ENCODE measurements at places on chromosomes 13 and 19.
A peak's percentile ranks its signal among the peaks of the same experiment; 100 is the strongest.

DNA sequence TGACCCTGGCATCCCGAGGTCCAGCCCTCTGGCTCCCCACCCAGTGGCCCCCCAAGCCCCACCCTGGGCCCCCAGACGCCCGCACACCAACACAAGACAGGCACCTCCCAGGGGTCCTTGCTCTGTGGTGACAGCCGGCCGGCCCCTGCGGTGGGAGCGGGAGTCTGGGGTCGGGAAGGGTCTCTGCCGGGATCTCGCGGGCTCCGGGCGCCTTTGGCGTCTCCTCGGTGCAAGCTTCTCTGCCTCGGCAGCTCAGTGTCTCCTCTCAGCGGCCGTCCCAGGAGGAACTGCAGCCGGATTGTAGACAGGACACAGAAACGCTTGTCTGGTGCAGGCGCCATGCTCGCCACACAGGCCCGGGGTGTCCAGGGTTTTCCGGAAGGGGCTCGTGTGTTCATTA lies 43.7 kb downstream of the TMEM255B start:
- no peak for DNase-seq

DNA sequence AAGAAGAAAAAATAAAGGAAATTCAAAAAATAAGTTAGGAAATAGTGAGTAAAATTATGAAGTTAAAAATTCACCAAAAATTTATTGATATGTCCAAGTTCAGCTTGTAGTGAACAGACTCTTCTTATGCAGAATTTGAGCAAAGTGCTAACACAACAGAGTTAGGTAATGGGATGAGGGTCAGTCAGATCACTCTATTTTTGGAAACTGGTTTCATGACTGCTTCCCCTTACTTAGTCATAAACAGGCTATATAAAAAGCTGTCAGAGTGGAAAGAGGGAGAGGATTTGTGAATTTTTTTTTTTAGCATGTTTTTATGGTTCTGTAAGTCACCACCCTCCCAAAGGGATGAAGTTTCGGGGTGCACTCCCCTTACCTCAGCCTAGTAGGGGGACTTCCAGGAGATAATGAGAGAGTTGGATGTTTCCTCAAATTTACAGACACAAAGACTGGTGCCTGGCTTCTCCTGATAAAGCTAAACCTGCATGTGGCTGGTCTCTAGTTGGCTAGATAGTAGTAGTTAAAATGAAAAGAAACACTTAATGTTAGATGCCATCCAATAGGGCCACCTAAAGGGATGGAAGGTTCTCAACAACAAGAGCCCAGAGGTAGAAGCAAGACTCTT lies 4.5 kb downstream of the CPB2 start:
- no peak for DNase-seq

DNA sequence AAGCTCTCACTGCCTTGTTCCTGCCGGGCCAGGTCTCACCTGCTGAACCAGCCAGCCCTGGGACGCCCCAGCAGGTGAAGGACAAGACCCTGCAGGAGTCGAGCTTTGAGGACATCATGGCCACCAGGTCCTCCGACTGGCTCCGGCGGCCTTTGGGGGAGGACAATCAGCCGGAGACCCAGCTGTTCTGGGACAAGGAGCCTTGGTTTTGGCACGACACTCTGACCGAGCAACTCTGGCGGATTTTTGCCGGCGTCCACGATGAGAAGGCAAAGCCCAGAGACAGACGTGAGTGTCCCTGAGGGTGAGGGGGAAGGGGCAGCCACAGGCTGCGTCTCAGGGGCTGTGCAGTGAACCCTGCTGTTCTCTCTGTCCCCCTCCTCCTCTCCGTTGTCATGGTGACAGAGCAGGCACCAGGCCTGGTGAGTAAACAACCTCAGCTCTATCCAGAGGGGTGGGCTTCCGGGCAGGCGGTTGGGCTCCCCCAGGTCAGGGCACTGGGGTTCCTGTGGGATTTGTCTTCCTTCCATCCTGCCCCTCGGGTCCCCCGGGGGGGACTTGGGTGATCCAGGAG lies 9.7 kb downstream of the TLE6 start:
- no peak for DNase-seq

DNA sequence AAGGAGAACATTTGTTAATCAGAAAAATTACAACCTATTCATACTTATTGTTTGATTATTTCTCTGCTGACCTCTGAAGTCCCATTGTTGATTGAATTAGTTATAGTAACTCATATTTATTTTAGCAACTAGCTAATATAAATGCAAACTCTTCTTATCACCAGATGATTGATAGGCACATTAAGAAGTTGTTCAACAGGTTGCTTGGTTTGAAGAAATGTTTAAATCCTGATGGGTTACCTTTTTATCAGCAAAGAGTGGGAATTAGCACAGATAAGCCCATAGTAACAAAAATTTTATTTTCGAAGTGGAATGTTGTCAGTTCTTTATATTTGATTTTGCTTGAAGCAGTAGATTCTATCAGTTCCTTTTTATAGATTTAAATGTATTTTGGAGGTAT lies 44.4 kb downstream of the KLF5 start:
- no peak for DNase-seq

DNA sequence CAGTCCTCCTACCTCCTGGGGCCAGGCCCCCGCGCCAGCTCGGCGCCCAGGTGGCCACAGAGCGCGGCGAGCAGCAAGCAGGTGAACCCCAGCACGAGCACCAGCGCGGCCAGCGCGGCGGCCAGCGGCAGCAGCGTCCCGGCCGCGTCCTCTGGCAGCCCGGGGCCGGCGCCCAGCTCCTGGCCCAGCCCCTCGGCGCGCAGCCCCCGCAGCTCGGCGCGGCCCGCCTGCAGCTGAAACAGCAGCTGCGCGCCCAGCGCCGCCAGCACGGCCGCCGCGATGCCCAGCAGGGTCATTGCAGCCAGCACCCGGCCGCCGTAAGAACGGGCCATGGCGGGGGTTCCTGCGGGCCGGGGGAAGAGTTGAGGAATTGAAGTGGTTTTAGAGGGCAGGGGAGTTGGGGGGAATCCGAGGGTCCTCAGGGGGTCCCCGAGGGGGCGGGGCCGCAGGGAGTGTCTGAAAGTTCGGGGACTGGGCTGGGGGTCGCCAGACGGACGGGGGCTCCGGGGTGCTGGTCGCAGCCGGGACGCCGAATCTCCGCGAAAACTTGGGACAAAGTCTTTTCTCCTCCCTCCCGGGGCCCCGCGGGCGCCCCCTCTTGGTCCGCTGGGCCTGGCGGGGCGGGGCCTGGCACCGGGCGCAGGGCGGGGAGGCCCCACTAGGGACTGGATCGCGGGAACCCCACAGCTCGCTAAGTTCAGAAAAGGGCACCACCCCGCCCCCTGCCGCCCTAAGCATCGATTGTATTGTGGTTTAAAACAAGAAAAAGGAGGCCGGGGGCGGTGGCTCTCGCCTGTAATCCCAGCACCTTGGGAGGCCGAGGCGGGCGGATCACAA lies at the start of gene TMEM221:
TSS of gene TMEM221 (minus strand) at position 538 of the 837 bp plus-strand sequence. CDS start at position 332, 206 bp downstream.
- DNase-seq: no peak

- no peak for DNase-seq
These were observed 40.5 kb downstream of the GATAD2A start for GRCh38 chr19:19445911-19446361.

- DNase-seq: no peak
These were observed 16.0 kb downstream of the LSM4 start for GRCh38 chr19:18306888-18307260.

DNA sequence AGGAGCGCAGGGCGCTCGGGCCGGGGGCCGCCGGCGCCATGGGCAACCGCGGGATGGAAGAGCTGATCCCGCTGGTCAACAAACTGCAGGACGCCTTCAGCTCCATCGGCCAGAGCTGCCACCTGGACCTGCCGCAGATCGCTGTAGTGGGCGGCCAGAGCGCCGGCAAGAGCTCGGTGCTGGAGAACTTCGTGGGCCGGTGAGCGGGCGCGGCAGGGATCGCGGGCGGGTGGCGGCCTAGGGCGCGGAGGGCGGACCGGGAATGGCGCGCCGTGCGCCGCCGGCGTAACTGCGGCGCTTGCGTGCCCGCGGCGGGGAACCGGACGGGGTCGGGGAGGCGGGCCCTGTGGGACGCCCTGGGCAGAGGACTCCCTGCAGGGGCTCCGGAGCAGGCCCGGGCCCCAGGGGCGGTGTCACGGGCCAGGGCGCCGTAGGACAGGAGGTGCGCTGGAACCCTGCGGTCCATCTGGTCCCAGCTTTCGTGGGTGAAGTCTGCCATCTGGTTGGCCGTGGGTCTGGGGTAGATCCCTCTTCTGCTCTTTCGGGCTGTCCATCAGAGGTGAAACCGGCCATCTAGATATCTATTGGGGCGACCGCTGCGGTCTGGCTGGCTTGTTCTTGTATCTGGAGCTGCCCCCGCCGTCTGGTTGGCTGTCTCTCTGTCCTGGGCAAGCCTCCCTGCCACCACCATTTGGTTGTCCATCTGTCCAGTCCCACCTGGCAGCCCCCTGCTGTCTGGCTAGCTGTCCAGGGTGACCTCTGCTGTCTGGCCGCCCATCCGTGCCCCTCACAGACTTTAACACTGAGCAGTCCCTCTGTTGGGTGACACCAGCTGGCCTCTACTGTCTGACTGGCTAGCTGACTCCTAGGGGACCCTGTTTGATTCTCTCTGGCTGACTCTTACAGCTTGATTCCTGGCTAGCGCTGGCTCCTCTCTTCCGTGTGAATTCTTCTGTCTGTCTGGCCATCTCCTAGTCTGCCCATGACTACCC lies 622 bp downstream of the DNM2 start:
- no peak for DNase-seq

DNA sequence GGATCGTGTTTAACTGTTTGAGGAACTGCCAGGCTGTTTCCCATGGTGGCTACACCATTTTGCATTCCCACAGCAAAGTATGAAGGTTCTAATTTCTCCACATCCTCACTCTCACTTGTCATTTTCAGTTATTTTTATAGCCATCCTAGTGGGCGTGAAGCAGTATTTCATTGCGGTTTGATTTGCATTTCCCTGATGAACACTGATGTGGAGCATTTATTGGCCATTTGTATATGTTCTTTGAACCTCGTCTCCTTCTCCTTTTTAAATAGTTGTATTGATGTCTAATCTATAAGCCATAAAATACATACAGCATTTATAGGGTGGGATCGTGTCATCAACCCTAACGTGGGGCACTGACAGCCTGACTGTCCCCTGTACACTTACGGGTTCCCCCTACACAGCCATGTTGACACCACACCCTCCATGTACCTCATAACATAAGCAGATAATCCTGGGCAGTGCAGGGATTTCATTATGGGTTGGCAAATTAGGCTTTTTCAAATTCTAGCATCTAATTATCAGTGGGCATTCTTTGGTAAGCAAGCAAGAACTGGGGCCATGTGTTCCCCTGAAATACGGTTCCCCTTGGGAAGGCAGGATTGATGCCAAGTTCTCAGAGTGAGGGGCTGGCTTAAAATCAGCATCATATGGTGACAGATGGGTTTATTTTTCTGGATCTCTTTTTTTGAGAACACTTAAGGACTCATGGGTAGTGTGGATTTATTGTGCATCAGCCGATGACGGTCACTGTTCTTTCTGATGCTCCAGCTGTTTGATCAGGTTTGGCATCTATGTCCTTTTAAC lies 11.6 kb upstream of the ZBTB45 start:
- DNase-seq: no peak

DNA sequence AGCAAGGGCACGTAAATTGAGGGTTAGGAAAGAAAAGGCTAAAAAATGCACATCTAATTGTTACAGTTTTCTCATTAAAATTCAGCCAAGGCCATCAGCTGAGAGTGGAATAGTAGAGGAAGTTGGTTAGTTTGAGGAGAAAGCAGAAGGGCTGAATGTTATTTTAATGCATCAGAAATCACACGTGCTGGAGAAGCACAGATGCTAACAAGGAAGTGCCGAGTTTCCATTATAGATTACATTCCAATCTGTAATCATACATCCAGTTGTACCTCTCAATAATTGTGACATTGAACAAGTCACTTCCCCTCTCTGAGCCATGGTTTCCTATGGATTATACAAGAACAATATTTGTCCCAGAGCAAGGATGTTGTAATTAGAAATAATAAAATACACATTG lies 25.1 kb downstream of the FPR3 start:
- DNase-seq: no peak

GRCh38 chr19:34416021-34416545 lies 11.9 kb downstream of the PDCD2L start:
- no peak for DNase-seq

DNA sequence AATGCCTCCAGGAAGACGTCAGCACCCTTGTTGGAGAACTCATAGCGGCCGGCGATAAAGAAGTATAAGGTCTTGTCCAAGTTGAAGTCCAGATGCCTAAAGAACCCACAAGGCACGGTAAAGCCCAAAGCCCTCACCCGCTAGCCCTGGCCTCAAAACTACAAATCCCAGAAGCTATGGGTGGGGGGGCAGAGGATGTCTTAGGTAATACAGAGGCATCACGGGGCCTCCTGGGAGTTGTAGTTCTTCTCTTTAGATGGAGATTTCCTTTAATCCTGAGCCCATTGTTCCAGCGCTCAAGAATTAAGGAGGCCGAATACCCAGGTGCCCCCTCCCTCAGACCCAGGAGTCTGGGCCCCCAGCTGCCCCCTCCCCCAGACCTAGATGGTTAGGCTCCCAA lies 10.8 kb downstream of the GYS1 start:
- DNase-seq: no peak

DNA sequence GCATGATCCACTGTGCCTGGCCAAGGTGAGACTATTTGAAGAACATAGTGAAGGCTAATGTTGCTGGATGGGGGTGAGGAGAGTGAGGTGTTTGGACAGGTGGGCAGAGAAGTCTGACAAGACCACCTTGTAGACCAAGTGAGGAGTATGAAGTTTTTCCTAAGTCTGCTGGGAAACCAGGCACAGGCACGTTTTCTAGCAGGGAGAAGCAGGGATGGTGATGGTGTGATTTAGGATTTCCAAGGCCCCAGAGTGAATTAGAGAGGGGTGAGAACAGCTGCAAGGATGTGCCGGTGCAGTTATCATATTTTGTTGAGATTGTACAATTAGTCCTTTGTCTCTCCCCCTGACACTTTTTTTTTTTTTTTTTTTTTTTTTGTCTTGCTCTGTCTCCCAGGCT lies 5.6 kb upstream of the PKN1 start:
- no peak for DNase-seq

- peak; percentile 79 for DNase-seq
These were observed 1.5 kb upstream of the FTL start for GRCh38 chr19:48963371-48964204.

DNA sequence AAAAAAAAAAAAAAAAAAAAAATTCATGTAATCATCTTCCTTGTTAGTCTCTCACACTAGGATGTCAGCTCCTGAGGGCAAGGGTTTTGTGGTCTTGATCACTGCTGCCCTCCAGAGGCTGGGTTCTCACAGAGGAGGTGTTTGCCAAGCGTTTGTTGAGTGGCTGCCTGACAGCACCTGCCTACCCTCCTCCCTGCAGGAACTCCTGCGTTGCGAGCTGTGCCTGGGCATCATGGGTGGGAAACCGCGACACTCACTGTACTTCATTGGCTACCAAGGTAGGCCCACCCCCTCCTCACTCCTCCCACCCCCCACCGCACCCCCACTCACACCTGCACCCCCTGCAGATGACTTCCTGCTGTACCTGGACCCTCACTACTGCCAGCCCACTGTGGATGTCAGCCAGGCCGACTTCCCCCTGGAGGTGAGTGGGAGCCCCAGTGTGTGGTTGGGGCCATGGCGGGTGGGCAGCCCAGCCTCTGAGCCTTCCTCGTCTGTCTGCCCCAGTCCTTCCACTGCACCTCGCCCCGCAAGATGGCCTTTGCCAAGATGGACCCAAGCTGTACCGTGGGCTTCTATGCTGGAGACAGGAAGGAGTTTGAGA lies 8.1 kb downstream of the ATG4D start:
- DNase-seq: no peak

- no peak for DNase-seq
These were observed 135.3 kb upstream of the MCF2L start for GRCh38 chr13:112833551-112834257.
